ENCODE measurements at places on chromosomes 2 and 18. TPM values are rescaled to one million over a fixed set of nuclear protein-coding genes. Genes with fewer than 3 reads are reported as not detected.

- no peak for DNase-seq
Measured at GRCh38 chr2:171798156-171798820, 95.8 kb downstream of the SLC25A12 start.

GRCh38 chr2:195021711-195022507 is 635.1 kb upstream of the SLC39A10 start:
- no peak for DNase-seq

Gene CELF4
- 1.0 TPM for total RNA-seq

Gene UBR3
- 75.7 TPM for total RNA-seq

Data from breast epithelium (tissue), 4 donors.